ENCODE measurements at places on chromosomes 12 and 14.

DNA sequence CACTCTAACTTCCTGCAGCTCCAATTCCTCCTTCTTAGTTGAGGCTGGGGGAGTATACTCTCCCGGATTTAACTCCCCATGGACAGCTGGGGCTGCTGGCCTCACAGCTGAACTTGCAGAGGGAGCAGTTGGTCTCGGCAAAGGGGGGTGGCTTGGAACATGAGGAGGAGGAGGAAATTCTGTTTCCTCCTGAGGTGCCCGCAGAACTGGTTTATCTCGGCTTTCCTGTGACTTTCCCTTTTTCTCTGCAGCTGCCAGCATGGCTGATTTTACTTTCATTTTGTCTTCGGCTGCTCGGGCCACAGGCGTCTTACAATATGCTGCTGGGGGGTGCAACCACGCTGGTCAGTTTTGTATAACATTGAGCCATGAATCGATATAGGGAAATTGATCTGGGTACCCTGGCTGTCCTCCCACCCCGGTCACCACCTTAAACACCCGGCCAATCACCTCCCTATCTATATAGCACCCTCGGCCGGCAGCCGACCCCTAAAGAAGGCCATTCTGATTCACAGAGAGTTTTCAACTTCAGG is 1317.6 kb downstream of the TMEM121 start:
- DNase-seq: no peak

GRCh38 chr12:6266541-6266966 is 43.9 kb upstream of the PLEKHG6 start:
- DNase-seq: no peak

DNA sequence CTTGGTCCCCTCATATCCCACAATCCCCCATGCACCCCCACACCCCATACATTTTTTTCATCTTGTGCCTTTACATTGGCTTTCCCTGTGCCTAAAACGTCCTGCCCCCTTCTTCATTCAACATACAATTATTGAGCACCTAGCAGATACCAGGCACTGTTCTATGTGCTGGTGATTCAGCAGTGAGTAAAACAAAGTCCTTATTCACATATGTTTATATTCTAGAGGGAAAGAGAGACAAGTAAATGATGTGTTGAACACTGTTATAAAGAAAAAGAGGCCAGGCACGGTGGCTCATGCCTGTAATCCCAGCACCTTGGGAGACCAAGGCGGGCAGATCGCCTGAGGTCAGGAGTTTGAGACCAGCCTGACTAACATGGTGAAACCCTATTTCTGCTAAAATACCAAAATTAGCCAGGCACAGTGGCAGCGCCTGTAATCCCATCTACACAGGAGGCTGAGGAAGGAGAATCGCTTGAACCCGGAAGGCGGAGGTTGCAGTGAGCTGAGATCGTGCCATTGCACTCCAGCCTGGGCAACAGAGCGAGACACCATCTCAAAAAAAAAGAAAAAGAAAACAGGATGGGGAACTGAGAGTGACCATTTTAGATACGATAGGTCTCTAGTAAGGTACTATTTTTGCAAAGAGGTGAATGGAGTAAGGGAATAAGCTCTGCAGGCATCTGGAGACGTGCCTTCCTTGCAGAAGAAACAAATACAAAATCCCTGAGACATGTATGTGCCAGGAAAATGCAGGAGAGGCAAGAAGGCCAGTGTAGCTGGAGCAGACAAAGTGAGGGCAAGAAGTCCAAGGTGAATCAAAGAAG is 12.2 kb downstream of the SLC7A7 start:
- DNase-seq: no peak

GRCh38 chr14:30260833-30261607 is 297.9 kb upstream of the G2E3 start:
- no peak for DNase-seq

- no peak for DNase-seq
Observed at GRCh38 chr12:19553175-19553574, 113.9 kb downstream of the AEBP2 start.

DNA sequence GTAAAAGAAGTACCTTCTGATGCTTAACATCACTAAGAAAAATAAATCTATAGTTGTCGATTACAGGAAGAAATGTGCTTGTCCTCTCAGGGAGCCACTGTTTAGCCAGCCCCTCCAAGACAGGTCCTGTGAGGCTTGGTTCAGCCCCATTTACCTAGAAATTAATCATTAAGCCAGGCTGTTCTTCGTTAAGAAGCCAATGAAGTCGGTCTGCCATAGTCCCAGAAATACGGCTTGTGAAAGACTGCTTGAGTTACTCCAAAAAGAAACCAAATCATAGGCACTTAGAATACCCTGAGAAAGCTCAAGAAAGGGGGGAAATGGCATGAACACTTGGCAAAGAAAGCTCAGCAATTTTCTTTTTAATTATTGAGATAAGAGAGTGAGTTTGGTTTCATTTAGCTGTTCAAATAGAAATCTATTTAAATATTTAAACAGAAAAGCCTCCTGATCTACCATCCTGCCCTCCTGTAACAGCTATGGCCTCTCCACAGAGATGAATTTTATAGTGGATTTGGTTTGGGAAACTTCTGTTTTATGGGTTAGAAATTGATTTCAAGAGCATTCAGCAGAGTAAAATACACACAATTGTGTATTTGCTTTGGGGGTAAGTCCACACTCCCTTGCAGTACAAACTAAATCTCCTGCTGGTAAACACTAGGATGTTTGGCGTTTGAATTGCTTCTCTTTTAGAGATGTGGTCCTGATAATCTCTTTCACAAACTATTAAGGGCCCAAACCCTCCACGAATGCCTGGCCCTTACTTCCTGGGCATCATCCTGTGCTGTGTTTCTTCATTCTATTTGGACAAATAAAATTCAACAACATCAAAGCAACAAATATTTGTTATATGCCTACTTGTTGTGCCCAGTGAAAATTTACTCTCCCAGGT is 234.4 kb downstream of the SEC23A start:
- DNase-seq: no peak

- DNase-seq: no peak
Observed at GRCh38 chr12:630656-631632, 32.3 kb downstream of the NINJ2 start.

GRCh38 chr12:121663610-121663929 is 5.9 kb downstream of the MORN3 start:
- DNase-seq: no peak

- DNase-seq: no peak
Observed at GRCh38 chr12:104570174-104570907, 113.6 kb downstream of the CHST11 start.

DNA sequence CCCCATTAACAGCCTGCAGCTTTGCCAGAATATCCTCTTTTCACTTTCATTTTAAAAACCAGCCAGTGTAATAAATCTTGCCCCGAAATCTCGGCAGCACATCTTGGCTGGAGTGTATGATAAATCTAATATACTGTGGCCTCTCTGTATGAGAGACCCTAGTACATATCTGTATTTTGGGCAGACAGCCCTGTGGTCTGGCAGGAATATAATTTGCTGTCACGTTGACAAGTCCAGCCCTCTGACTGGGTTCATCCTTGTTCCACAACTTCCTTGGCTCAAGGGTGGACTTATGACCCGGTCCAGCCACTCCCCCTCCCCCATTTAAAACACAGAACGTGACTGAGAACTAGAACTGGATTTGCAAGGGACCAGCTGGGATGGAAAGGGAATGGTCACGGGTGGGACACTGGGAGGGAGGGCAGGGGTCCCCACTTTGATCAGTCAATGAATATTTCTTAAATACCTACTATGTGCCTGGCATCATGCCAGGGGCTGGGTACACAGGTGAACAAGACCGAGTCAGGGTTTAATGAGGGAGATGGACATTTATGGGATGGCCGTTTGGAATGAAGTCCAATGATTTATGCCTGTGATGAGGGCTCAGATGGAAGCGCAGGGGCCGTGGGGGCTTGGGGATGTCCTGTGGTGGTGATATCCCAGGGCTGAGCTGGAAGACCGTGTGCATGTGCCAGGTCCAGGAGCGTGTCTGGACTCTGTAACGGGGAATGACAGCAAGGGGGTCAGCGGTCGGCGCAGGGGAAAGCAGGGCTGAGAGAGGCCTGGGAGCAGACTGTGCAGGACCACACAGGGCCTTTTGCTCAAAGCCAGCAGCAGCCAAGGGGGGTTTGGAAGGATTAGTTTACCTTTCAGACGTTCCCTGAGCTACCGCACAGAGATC is 190.5 kb downstream of the PHETA1 start:
- DNase-seq: no peak

GRCh38 chr12:111748867-111749266 is 17.9 kb upstream of the ALDH2 start:
- DNase-seq: no peak

GRCh38 chr12:128920468-128920867 is 67.2 kb downstream of the GLT1D1 start:
- no peak for DNase-seq

DNA sequence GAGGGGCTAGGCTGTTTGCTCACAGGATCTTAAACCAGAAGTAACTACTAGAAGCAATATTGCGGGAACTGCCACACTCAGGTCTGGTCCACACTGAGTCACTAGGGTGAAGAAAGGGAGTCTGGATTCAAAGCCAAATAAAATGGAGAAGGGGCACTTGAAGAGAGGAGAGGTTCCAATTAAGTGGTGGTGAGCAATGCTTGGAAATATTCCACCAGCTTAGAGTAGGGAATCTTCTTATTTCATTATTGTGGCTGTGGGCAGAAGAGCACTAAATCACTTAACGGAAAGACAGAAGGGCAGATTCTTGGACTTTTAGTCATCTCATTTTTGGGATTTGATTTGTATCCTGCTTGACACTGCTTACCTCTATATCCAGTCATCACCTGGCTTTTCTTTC is 48.6 kb upstream of the PPP1R12A start:
- no peak for DNase-seq

DNA sequence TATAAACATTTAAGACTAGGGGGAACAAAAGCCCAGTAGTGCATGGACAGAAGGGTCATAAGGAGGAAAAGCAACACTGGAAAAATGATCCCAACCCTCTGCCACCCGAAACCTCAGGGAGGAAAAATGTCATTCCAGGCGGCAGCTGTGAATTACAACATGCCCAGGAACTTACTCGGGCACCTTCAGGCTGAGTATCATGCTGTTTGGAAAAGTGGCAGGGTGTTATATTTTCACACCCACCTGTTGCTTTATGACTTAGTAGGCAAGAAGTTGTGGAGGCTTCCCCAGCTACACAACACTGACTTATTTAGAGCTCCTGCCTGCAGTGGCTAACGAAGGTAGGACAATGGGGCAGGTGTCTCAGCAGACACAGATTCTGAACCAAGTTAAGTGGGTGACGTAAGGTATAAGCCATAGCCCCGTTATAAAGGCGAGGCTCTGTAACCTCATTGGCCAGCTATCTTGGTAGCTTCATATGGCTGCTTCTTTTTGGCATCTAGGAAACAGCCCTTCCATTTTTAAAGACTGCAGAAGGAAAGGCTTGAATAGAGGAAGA is 96.1 kb upstream of the IFNG-AS1 start:
- no peak for DNase-seq

DNA sequence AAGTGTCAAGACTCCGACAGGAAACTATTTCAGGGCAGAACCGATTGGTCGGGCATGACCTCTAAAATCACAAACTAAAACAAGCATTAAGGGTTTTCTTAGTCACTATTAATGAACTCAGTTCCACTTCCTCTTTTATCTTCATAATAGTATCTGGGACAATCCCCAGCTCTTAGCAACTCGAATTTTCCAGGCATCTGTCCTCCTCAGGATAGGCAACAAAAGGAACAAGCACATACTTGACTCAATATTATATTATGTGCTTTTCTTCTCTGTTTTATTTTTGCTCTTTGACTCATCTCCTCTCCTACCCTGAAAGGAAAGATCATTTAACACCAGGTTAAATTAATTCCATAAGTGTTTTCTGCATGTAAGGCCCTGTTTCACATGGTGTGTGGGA is 638.3 kb upstream of the TBX3 start:
- DNase-seq: no peak

DNA sequence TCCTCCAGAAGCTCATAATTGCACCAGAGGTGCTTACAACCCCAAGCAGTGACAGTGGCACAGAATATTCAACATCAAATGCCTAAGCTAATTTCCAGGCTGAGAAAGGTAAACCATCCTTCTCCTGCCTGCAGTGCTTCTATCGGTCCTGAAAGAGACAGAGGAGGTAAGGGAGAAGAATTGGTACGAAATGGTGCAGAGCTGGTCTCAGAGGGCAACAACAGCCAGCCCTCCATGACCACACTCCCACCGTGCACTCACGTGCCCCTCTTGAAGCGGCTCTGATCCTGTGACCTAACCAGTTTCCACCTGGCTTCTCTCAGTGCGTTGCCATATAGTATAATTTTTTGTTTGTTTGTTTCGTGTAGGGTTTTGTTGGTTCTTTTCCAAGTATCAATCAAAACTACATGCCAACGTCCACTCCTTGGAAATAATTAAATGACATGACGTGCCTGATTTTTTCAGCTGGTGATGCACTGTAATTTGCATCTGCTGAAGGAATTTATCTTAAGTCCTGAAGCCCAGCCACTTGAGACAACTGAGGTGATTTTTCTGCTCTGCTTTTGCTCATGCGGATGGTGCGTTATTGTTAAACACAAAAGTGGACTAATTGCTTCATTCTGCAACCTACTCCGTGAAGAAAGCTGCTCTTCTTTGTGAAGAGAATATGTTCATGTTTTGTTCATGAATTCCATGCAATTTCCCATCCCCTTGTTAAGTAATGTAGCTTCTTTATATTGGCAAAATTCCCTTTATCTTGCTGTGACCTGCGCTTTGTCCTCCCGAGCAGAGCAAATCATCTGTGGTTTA is 1.3 kb upstream of the ATP2A2 start:
- no peak for DNase-seq

GRCh38 chr14:44404036-44404435 is 103.0 kb downstream of the FSCB start:
- no peak for DNase-seq

- no peak for DNase-seq
Observed at GRCh38 chr12:130832561-130833209, 6.4 kb downstream of the STX2 start.

- no peak for DNase-seq
Observed at GRCh38 chr12:98737322-98737712, 92.2 kb downstream of the APAF1 start.

GRCh38 chr14:100807979-100808734 is 17.8 kb upstream of the MEG3 start:
- no peak for DNase-seq

- DNase-seq: no peak
Observed at GRCh38 chr12:41653386-41654326, 465.5 kb downstream of the PDZRN4 start.

GRCh38 chr12:94012590-94012989 is 135.8 kb upstream of the PLXNC1 start:
- no peak for DNase-seq

- no peak for DNase-seq
Observed at GRCh38 chr12:108792361-108793292, 61.3 kb upstream of the CORO1C start.

- no peak for DNase-seq
Observed at GRCh38 chr12:91482231-91482630, 299.6 kb upstream of the DCN start.

DNA sequence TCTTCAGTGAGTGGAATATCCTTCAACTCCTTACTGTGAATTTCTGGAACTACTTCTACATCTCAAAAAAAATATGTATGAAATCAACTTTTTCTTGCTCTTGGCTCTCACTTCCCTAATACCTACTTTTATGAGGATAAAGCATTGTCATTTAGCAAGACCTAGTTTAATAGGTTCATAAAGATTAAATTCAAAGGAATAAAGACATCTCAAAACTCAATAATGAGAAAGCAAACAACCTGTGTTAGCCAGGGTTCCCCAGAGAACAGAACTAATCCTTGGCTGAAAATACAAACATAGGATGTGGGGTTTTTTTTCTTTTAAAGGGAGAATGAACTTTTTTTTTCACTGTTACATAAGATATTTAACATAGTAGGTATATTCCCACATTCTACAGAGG is 57.9 kb downstream of the SCFD1 start:
- DNase-seq: no peak

- DNase-seq: peak; percentile 6
Observed at GRCh38 chr14:68663385-68664076, 129.3 kb downstream of the ZFP36L1 start.

Data from activated CD8-positive, alpha-beta memory T cell treated with anti-CD3 and anti-CD28 coated beads for 4 hours (primary cell).